ENCODE measurements at places on chromosomes 1 and 21.

DNA sequence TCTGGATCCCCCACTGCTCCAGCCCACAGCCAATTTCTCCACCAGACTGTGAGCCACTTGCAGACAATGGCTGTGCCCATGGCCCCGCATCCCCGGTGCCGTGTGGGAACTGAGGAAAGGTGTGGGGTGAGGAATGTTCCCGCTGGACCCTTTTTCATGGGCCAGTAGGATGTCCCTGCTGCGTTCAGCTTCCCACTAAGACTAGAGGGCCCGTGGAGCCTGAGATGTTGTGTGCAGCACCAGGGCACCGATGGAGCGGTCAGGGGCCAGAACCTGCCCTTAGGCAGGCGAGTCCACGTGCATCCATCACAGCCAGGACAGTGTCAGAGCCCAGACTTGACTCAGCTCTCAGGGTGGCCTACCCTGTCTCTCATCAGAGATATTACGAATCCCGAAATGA is 105.7 kb upstream of the COL6A1 start:
- DNase-seq, result no peak

DNA sequence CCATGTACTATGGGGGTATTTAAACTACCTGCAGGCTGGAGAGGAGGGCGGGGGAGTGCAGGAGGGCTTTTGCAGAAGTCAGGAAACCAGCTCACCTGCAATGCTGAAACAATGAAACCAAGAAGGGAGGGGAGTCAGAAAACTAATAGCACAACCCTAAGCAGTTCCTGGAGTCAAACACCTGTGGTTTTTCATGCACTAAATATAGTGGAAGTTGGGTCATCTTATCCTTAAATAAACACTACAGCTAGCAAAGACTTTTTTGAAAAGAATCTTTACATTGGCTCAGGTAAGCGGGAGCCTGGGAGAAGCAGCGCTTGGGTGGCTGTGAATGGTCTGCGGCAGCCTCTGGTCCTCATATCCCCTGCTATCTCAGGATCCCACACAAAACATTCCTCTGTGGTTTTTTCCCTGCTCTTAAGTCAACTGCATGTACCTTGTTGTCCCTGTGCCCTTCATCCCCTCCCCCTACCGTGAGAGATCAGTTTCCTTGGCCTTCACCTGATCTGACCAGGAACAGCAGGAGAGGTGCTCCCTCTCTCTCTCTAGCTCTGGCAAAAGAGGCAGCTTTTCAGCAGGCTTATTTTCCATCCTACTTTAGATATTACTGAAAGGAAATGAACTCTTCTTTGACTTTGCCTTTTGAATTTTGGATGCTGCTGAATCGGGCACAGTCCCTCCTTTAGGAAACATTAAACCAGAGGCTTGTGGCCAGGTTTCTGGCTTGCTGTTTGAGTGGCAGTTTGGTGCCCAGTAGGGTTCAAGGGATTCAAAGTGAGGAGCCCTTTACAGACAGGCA is 26.6 kb downstream of the TENT5C start:
- DNase-seq, result no peak

GRCh38 chr1:61790837-61791236 is 48.6 kb downstream of the PATJ start:
- no peak for DNase-seq

- no peak for DNase-seq
These were observed 3.7 kb upstream of the KIAA1614 start for GRCh38 chr1:180909005-180909414.

DNA sequence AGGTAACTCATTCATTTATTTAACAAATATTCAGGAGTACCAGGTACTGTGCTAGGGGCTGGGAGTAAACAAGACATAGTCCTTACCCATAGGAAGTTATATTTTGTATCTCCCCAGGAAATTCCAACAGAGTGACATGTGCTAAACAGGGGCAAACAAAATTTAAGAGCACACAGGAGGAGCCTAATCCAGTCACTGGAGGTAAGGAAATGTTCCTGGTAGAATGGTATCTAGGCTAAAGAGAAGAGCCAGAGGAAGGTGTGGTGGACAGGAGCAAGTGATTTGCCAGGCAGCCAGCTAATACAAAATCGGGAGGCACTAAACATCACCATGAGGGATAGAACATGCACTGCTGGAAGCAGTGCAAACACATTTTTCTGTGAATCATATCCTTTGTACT is 10.4 kb downstream of the TEX38 start:
- DNase-seq, result no peak

DNA sequence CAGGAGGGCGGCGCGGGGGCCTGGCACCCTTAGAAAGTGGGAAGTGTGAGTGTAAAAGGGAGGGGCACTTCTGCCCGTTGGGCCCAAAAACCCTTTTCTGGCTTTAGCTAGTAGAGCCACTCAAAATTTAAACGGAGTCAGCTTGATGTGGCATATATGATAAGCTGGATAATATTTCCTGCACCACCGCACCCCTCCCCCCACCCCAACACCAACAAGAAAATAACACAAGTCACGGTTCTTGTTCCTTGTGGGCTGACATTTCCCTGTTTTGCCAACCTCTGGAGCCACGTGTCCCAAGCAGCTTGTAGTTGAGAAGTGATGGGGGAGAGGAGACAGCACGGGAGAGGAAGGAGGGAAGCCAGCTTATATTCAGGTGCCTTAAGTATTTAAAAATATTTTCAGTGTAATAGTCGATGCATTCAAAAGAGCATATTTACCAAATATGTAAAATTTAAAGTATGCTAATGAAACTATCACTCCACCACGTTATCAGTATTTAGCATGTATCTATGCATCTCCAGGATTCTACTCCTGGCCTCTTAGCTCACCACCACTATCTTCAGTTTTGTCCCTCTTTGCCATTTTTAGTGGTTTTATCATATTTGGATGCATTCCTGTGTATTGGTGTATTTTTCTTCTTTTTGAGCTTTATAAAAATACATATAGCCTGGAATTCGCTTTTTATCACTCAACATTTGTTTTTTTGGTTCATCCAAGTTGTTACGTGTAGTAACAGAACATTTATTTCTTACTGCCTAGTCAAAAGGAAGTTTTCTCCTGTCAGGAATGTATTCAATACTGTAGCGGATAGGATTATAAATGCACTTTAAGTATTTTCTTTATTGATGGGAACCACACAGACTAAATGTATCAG is 773 bp upstream of the DDX59 start:
- no peak for DNase-seq

- DNase-seq, result no peak
These were observed 17.1 kb downstream of the ZP4 start for GRCh38 chr1:237873487-237874211.

DNA sequence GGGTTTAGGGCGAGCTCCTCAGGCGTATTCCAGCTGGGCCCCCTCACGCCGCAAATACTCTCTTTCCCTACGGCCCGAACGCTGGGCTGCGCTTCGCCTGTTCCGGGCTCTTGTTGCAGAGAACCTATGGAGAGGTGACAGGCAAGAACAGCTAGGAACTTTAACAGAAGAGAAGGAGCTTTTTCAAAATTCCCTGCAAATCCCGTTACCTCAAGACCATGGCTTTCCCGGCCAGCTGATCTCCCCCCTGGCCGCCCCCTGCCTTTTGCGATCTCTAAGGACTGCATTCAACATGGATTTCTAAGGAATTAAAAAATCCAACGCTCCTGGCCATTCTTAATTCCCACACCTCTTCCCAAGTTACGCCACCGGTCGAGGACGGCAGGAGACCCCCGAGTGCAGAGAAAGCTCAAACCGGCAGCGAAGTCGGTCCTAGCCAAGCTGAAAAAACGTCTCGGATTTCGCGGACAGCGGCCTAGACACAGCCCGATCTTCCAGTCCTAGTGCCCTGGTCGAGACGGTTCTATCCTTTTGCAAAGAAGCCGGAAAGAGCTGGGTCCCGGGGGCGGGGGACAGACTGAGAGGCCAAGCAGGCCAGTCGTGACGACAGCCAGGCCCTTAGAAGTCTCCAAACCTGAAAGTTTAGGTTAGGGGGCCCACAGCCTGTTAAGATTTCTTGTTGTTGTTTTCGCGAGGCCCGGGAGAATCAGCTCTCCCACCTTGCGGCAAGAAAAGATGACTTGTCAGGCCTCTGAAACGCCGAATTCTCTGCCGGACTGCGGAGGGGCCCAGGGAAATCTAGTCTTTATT is 1.1 kb upstream of the TBX15 start:
- DNase-seq, result no peak

DNA sequence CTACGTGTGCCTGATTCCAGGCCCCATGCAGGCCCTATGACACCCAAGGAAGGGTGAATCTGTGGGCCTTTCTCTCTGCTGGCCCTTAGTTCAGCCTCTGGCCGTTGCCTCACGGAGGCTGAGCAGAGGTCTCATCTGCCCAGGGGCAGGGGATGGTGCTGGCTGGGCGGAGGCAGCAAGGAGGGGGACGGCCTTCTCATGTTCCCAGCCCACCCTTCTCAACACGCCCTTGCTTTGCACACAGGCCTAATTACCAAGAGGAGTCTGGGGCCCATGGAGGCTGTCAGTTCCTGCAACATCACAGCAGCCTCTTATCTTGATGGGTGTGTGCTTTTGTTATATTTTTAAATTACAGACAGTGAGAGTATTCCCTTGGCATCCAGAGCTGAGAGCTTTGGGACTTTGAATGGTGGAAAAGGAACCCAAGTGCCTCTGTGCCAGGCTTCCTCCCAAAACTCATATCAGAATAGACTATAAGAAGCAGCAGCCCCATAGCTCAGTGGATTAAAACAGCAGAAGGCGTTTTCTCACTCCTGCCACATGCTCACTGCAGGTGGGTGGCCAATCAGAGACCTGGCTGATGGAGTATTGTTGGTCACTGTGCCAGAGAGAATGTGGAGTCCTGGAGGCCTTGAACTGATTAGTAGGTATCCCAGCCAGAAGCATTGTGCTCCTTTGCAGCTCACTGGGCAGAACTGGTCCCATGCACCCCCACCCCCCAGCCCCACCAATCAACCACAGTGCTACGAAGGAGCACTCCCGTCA is 164.9 kb downstream of the CAMTA1 start:
- DNase-seq, result no peak

GRCh38 chr1:213186168-213186567 is 135.1 kb downstream of the RPS6KC1 start:
- DNase-seq, result no peak

- no peak for DNase-seq
These were observed 14.7 kb downstream of the S100A10 start for GRCh38 chr1:151978922-151979321.

- no peak for DNase-seq
These were observed 15.8 kb upstream of the TSHB start for GRCh38 chr1:115013792-115014191.

GRCh38 chr1:194809215-194809614 is 1622.8 kb upstream of the B3GALT2 start:
- no peak for DNase-seq

GRCh38 chr1:27979151-27979858 is 19.5 kb downstream of the XKR8 start:
- no peak for DNase-seq

GRCh38 chr1:60044881-60045280 is 28.7 kb downstream of the C1orf87 start:
- no peak for DNase-seq

GRCh38 chr1:183273300-183273699 is 87.2 kb downstream of the LAMC2 start:
- no peak for DNase-seq

All from left ventricle myocardium inferior (tissue), 1 donor.